ENCODE measurements at places on chromosomes 3 and 15.

DNA sequence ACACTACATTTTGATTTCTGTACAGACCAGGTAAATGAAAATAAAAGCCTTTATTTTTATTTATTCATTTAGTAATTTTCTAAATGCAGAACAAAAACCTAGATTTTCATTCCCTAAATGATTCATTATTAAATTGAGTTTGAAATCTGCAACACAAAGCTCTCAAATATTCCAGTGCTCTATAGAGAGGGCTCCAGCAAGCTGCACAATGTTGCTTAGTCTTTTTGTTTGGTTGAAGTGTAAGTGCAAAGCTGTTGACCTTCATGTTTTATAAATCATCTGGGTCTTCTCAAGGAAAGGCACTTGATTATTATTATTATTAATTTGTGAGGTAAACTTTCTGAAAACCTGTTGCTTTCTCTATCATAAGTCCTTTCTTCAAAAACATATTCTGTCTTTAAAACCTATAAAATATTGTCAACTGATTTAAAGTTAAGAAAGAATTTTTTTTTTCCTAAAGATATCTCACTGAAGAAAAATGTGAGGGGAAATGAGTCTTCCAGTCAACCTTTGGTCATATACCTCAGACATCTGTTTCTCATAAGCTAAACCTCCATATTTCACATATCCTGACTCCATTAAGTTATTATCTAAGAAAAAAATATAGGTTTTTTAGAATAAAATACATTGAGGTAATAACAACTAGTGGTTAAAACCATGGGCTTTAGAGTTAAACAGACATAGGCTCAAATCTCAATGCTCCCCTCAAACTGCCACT lies 100.7 kb downstream of the ZIC4 start:
- no peak for DNase-seq

- DNase-seq: no peak
These were observed 140.6 kb downstream of the RBPMS2 start for GRCh38 chr15:64634576-64635498.

DNA sequence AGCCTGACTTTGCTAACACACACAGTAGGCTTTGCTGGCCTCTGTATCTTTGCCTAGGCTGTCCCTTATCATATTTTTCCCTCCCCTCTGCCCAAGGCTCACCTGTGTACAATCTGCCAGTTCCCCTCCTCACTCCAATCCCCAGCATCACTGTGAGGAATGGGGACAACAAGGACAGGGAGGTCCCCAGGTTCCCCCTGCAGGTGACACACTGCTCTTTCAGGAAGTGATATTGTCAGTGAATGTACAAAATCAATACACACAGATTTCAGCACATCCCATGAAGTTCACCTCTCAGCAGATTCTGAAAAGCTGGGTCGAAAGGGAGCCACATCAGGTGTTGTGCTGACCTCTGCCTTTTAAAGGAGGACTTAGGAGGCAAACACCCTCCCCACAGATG lies 177.5 kb downstream of the RAB11A start:
- no peak for DNase-seq

DNA sequence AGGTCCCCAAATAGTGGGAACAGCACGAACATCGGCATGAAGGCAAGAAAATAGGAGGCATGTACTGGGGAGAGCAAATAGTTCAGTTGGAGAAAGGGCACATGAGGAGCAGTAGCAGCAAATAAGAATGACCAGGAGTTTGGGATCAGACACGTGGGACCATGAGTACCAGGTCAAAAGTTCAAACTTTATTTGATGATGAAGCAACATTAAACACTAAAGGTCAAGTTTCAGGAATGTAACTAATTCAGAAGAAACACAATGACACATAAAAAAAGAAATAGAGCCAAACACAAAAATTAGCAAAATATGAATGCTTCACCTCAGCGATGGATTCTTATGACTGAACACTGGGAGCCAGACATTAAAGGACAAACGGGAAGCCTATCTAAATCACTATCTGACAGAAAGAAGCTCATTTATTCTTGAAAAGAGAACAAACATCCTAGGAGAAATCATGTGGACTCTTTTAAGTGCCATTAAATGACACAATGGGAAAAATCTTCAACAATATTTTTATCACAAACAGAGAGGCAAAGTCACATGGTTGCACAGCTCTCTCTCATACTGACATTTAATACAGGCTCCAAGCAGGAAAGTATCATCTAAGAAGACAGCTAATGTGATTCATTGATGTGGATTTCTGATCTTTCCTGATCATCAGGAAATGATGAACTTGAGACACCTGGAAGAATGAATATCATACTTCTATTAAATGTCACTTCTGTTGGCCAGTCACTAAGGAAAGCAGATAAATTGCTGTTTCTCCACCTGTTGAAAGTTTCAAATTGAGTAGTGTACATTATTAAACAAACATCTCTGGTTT lies 216.9 kb upstream of the THBS1 start:
- no peak for DNase-seq

DNA sequence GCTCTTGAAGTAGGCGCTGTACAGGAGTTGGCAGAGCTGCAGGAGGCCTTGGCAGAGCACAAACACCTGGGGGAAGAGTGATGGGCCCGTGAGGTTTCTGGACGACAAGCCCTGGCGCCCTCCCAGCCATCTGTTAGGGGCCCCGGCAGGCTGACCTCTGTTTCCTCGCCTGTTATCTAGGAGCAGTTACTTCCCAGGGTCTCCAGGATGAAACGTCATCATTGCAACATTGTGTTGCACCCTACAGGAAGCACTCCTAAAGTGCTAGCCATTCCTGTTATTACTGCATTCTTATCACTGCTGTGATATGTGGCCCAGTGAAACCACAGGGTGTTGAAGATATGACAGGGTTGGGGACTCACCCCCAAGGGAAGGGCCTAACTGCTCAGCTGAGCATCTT lies 50.2 kb downstream of the SLCO2A1 start:
- no peak for DNase-seq

- no peak for DNase-seq
These were observed 2.0 kb downstream of the B2M start for GRCh38 chr15:44713006-44713966.

GRCh38 chr15:99021027-99021627 lies 13.5 kb upstream of the PGPEP1L start:
- no peak for DNase-seq

DNA sequence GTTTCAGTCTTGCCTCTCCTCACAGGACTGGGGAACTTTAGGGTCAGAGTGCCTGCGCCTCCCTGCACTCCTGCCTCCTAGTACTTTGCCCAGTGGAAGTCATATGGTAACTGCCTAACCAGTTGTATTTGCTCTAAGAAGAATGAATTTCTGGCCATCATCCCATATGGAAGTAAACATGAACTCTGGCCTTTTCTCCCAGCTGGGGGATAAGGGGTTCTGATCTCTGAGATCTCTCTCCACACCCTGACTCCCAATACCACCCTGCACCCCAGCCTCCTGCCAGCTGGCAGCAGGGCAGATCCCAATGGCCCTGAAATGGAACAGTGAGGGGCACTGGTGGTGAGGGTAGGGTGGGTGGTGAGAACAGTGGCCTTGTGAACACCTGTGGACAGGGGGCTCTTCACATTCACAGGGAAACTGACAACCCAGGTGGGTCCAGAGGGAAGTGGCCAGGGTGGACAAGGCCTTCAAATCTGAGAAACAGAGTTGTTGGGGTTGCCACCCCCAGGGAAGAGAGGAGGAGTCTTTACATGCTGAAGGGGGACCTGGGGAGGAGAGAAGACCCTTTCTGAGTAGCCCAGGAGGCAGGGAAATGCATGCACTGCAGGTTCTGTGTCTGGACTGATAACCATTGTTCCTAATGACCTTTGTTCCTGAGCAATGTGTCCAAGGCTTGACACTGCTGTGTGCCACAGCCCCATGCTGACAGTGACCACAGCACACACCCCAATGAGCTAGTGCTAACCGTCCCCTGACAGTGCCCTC lies 36.9 kb downstream of the RHCG start:
- DNase-seq: no peak

DNA sequence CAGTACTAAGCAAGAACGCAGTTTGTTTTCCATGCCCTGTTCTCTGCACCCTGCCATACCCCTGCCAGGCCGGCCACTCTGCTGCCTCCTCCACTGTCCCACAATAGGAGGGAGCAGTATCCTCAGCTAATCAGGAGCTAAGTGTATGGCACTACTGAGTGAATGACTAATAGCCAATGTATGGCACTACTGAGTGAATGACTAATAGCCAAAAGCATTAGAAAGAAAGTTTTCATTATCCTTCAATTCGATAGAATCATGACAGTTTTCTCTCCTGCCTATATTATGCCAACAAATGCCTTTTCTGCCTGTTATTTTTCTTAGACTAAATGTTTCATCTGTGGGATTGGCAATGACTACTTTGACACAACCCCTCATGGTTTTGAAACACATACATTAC lies 107.5 kb upstream of the CHRM5 start:
- DNase-seq: no peak

DNA sequence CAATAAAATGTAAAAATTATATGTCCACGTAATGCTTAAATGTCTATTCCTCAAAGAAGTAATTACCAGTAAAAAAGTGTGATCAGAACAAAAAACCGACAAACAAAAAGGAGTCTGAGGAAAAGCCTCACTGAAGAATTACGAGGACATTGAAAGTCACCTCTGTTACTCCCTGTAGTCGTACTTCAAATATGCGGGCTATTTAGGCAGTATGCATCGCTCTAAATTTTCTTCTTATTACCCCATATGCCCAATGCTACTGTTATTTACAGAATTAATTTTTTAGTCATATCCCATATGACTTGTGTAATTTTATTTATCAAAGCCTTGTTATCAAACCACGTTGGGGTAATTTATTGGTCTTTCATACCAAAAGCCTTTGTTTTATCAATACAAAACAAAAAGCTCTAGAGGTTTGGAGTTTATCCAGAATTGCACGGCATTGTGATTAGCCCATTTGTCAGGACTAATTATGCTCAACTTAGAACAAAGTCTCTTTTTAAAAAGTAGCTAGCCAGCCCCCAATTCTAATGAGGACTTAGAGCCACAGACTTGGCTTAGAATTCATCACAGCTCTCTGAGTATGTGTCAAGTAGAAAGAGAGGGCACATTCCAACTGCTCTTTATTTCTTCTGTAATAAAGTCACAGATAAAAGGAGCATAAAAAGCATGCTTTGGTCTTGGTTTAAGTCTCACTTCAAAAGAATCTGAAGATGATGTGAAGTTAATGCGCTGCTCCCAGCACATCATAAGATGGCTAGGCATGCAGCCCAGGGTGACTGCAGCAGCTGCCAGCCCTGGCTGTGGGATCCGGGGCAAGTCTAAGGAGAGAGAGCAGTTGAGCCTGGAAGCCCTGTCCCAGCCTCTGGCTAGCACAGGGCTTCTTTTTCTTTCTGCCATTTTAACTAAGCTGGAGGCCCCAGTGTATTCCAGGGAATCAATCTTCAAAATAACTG lies 521.0 kb downstream of the GABRG3 start:
- DNase-seq: no peak

DNA sequence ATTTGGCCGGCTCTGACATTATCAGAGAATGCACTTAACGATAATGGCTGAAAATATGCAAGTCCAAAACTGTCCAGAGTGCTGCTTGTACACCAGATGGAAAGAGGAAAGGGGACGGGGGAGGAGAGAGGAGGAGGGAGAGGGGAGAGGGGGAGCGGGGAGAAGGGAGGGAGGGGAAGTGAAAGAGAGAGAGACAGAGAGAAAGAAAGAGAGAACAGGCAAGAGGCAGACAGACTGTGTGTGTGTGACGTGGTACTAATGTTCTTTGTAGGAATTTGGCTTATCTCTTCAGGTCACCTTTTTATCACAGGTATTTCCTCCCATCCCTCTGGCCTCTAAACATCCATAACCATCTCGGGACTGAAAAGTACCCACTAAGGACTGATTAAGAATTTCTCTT lies 75.1 kb upstream of the LMOD3 start:
- no peak for DNase-seq

GRCh38 chr3:126194713-126195305 lies 14.4 kb upstream of the ALDH1L1 start:
- DNase-seq: no peak

DNA sequence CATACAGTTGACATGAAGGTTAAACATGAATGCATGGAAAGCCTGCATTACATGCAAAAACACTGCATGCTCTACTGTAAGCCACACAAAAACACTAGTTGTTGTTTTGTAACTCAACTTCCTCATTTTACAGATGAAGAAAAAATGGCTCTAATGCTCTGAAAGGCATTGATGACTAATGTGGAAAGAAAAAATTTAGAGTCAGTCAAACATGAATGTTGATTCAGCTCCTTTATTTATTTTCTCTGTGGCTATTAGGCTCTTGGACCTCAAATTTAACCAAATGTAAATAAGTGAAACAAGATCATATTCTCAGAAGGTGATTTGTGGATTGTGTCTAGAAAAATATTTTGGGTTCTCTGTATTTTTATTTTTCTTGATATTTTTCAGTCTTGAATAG lies 336.7 kb upstream of the ZNF717 start:
- no peak for DNase-seq

DNA sequence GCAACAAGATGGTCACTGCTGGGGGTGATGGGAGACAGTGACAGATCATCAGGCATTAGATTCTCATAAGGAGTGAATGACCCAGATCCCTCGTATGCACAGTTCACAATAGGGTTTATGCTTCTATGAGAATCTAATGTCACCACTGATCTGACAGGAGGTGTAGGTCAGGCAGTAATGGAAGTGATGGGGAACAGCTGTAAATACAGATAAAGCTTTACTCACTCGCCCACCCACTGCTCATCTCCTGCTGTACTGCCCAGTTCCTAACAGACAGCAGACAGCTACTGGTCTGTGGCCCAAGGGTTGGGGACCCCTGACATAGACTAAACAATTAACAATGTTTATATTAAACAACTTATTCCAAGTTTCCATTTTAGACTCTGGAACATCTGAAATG lies 25.4 kb downstream of the IFT80 start:
- no peak for DNase-seq

GRCh38 chr3:34444137-34444536 lies 645.7 kb downstream of the PDCD6IP start:
- DNase-seq: no peak

DNA sequence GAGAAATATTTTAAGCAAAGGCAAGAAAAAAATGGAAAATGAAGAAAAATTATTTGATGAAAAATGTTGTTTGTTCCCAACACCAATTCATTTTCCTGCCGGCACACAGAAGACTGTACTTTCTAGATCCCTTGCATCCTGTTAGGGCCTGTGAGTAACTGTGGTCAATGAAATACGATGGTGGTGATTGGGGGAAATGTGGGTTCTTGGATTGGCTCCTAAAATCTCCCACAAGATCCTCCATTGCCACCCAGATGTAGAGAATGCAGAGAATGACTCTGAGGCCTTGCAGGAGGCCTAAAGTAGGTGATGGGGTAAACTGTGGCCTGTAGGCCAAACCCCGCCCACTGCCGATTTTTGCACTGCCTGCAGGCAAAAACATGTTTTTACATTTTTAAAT lies 46.3 kb upstream of the C3orf70 start:
- DNase-seq: no peak

Measured in vagina (tissue), 2 donors.